ENCODE measurements at places on chromosomes 5 and 9.

DNA sequence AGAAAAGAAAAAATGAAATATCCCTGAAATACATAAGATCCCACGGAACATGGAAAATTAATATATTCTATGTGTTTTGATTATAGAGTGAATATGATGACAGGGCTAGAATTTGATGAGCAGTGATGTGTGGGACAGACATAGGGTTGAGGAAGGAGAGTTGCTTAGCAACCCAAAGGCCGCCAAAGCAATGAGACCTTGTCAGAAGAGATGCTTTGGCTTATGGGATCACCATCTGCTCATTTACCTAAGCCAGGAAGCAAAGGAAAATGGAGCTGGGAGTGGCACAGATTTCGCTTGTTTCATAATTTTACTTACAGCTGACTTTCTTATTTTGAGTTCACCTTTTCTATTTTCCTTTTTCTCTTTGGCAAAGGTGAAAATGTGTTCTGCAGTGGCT, 20.9 kb upstream of the HAPLN1 start:
- DNase-seq: no peak

GRCh38 chr5:131538177-131538593, 96.8 kb downstream of the RAPGEF6 start:
- no peak for DNase-seq

DNA sequence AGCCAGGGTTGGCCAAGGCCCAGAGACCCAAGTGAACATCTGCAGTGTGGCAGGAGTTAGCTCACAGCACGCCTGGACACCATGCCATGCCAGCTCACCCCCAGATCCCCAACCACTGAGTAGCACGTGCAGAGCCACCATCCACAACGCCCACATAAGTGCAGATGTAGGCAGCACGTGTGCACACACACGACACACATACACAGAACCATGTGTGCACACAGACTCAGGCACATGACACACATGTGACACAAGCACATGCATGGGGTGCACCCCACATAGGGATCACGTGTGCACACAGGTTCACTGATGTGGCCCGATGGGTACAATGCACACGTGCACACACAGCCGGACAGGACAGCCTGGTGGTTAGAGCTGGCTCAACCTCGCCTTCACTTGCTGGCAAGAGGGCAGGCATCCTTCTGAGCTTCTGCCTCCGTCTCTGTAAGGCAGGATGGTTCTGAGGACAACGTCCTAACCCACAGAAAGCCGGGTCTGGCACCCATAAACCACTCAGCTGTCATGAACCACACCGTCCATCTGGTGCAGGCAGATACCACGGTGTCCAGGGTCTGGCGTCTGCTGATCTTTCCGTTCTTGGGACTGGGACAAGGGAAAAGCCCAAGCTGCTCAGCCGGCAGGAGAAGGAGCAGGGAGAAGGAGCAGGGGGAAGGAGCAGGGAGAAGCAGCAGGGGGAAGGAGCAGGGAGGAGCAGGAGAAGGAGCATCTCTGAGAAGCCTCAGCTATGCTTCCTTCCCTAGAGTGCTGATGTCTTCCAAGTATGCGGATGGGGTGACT, 12.0 kb downstream of the LRRC26 start:
- no peak for DNase-seq

- DNase-seq: no peak
These were observed 11.3 kb downstream of the TNC start for GRCh38 chr9:115106642-115107041.

DNA sequence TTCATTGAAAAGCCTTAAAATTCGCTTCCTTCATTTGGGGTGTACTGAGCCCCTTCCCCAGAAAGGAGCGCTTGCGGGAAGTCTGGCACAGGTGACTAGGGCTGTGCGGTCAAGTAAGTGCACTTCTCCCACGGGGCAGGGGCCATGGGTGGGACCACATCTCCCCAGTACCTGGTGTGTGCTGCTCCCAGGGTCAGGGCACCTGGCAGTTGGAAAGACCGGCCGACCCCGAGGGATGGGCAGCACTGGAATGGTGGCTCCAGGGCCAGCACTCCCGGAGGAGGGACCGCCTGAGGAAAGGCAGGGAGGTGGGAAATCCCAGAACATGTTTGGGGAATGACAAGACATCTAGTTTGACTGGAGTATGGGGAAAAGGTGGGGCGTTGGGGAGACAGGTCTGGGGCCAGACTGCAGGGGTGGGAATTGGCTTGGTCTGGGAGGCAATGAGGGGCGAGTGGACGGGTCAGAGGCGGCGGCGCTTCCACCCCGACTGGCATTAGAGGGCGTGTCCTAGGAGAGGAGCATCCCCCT, 727 bp upstream of the GLIPR2 start:
- DNase-seq: no peak

GRCh38 chr5:78482948-78483347, 122.5 kb downstream of the SCAMP1 start:
- DNase-seq: no peak

DNA sequence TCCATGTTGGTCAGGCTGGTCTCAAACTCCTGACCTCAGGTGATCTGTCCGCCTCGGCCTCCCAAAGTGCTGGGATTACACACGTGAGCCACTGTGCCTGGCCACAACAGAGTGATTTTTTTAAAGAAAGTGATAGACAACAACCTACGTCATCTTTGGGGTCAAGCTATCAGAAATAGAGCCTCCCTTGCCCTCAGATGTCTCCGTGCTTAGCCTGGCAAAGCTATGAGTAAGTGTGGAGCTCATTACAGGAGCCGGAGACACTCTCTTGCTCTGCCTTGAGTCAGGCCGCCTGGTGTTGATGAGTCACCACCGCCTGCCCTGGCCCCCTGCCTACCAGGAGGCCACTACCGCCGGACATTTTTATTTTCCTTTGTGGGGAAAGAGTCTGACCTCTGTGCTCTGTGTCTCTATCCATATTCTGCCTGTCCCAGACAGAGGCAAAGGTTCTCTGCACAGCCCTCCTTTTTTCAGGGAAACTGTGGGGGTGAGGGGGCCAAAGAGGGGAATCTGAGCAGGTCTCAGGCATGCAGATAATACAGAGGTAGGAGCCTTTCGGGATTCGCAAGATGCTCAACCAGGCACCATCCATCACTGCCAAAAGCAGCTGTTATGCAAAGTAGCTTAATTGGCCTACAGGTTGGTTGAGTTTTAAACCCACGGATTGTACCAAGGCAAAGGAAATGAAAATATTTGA, 123.7 kb upstream of the CPEB4 start:
- no peak for DNase-seq

GRCh38 chr9:28750136-28750535, 1176.9 kb upstream of the C9orf72 start:
- no peak for DNase-seq

GRCh38 chr9:106421772-106422171, 441.2 kb upstream of the ZNF462 start:
- DNase-seq: no peak

GRCh38 chr9:69035438-69036308, at the start of gene FXN:
Gene FXN, plus strand, starts transcription at chr9:69035752. Its CDS starts 31 bp downstream, at chr9:69035783.
- DNase-seq: peak; percentile 79

- DNase-seq: no peak
These were observed 11.0 kb downstream of the ABLIM3 start for GRCh38 chr5:149152317-149152746.

All from stimulated activated CD4-positive, alpha-beta T cell treated with anti-CD3 and anti-CD28 coated beads, Interleukin-15, amount 100 ng/mL, for 1 hour (primary cell).